Activated gamma-delta T cell (primary cell): ENCODE measurements at places on chromosomes 4 and X.

- DNase-seq: no peak
These were observed 46.7 kb downstream of the CXorf49B start for GRCh38 chrX:71809886-71810285.

GRCh38 chr4:52912608-52913007, 50.5 kb downstream of the RASL11B start:
- DNase-seq: no peak

DNA sequence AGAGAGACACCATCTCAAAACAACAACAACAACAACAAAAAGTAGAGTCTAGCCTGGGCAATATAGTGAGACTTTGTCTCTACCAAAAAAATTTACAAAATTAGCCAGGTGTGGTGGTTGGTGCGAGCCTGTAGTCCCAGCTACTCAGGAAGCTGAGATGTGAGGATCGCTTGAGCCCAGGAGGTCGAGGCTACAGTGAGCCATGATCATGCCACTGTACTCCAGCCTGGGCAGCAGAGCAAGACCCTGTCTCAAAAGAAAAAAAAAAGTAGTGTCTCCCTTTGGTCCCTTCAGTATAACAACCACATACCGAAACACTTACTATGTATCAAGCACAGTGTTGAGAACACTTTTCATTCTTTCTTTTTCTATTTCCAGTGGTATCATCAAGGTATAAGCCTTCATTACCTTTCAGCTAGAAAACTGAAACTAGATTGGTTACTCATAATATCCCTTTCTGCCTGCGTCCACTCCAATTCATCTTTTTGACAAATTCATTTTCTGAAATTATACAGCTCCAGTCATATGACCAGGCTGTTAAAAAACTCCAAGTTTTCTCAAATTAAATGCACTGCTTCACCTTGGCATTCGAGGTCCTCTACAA, 54.1 kb downstream of the RPS6KA3 start:
- no peak for DNase-seq

GRCh38 chr4:108080747-108081146, 88.0 kb downstream of the LEF1 start:
- DNase-seq: no peak

- DNase-seq: no peak
These were observed 67.1 kb downstream of the RXFP1 start for GRCh38 chr4:158588777-158589176.

GRCh38 chrX:54494166-54494988, 1.7 kb downstream of the FGD1 start:
- no peak for DNase-seq

- no peak for DNase-seq
These were observed 239.6 kb downstream of the PARM1 start for GRCh38 chr4:75172551-75172950.

DNA sequence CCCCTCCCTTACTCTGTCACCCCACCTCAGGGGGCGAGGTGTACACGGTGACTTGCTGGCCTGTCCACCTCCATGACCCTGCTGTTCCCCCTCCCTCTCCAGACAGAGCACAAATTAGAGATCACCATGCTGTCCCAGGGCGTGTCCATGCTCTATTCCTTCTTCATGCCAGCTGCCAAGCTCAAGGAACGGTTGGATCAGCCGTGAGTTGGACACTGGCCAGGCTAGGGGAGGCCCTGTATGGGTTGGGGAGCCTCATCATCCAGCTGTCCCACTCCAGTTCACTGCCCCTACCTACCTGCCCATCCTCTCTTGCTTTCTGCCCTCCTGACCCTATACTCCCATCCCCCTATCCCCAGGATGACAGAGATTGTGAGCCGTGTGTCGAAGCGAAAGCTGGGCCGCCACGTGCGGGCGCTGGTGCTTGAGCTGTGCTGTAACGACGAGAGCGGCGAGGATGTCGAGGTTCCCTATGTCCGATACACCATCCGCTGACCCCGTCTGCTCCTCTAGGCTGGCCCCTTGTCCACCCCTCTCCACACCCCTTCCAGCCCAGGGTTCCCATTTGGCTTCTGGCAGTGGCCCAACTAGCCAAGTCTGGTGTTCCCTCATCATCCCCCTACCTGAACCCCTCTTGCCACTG, 3.9 kb upstream of the CDK16 start:
- no peak for DNase-seq

GRCh38 chrX:118965395-118965794, 9.0 kb upstream of the LONRF3 start:
- no peak for DNase-seq

DNA sequence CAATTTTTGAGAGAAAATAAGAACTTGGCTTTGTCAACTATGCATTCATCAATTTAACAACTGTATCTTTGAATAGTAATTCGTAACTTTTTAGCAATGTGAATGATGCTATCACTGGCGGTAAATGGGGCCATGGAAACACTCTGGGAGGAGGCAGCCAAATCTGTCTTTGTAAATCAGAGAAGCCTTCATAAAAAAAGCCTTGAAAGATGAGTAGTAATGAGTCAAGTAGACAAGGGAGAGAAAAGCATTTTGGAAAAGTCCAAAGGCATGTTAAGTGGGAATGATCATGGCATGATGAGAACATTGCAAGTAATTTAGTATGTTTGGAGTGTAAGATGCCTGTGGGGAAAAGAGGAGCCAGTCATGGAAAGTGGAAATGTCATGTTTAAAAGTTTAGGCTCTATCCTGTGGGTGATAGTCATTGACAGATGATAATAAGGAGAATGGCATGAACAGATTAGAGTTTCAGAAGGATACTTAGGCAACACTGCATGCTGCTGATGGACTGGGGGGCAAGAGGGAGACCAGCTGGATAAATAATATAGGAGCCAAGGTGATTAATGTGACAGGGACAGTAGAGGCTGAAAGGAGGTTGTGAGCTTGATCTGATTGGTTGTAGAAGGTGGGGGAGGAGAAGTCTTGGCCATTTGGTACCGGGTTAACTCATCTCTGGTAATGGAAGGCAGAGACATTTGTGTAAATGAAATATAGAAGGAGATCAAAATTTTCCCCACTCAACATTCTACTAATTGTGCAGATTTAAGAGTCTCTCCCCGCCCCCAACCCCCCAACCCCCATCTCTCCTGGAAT, 16.3 kb downstream of the SPRY1 start:
- DNase-seq: no peak

GRCh38 chr4:23333556-23333945, 556.3 kb downstream of the PPARGC1A start:
- DNase-seq: no peak

- DNase-seq: no peak
These were observed 13.2 kb downstream of the C4orf54 start for GRCh38 chr4:99644453-99644852.

- DNase-seq: no peak
These were observed 961.7 kb downstream of the RPA4 start for GRCh38 chrX:97845451-97845850.

DNA sequence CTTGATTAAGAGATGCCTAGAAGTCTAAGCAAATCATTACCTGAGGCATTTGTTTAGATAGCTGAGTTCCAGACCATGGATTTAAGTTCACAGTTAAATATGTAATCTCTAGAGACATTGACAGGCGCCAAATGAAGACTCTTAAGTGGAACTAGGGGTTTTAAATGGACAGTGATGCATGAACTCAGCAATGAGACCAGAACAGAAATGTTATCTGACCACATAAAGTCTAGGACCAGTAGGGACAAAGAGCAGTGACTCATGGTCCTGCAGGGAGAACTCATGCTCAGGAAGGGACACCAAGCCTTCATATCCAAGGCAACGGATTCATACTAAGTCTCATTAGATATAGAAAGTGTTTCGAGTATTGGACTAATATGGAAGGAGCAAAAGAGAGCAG, 152.3 kb downstream of the PPARGC1A start:
- no peak for DNase-seq

- peak; percentile 96 for DNase-seq
These were observed 3.2 kb upstream of the STIM2 start for GRCh38 chr4:26857278-26858034.

DNA sequence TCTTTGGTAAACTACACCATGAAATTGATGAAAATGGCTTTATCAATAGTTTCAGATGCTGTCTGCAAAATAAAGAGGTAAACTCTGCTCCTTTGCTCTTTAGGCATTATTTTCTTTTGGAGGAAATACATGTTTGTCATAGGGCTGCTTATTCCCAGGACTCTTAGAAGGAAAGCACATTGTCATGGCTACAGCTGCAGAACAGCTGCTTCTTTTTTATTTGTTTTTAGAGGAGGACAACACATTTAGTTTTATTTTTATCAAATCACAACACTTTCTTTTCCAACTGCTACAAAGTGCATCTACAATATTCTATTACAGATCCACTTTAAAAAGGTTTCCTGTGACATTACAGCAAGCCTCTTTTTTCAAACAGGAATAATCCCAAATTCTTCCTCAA, 12.7 kb upstream of the HPF1 start:
- DNase-seq: no peak

DNA sequence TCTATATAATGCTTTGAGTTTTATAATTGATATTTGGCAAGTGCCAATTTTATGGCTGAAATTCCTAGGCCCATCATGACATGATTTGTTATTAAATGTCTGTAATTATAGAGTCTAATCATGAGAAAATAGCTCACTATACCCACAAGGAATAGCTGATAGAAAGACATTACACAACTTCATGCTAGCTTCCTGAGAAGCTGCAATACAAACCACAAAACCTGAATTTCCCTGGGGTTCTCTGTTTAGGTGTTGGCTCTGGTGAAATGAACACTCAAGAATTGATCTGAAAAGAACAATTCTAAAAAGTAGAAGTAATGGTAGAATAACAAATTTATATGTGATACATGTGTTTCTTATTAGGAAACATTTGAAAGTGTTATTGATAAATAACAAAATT, 169.6 kb downstream of the GASK1B start:
- DNase-seq: no peak

DNA sequence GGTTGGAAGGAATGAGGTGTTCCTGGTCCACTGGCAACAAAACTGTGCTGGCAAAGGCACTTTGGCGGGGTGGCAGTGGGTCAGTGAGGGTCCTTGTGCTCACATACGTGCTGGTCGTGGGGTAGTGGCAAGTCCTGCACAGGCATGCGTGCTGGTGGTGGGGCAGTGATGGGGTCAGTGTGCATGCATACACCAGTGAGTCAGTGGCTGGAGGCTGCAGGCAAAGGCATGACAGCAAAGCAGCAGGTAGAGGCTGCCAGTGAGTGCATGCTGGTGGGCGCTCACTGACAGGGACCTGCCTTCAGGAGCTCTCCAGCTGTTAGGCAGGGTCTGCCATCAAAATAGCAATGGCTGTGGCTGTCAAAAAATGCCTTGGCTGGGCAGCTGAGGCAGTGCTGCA, 42.1 kb downstream of the TMPRSS11E start:
- DNase-seq: no peak

DNA sequence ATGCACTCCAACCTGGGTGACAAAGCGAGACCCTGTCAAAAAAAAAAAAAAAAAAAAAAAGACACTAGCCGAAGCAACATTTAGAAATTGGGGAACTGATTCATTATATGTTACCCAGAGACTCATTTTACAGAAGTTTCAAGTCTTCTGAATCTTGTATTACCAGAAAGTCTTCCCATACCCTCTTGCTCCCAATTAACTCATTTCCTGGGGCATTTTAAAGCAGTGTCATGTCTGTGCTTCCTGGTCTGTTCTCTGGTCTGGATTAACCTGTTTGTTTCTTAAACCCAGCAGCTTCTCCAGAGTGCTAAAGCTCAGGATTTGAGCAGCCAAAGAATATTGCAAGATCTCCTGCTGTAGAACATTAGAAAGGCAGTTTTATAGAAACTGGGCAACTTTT, 43.7 kb downstream of the FRMPD3 start:
- DNase-seq: no peak

- no peak for DNase-seq
These were observed 9.6 kb downstream of the SLC25A5 start for GRCh38 chrX:119477812-119478232.

GRCh38 chr4:47692691-47693090, 145.2 kb downstream of the CORIN start:
- DNase-seq: no peak

DNA sequence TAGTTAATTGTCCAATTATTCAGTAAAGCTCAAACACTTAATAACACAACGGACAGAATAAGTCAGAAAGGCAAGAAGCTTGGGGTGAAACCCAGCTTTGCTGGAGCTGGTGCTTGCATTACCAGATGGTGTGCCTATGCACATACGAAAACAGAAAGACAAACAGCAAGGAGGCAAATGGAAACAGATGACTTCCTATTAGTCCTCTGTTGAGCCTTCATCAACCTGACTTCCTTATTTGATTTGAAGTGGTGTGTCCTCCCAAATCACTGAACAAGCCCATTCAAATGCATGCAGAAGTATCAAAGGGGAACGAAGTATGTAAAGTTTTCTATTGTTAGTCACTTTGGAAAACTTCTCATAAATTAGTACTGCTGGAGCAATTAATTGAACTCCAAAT, 166.2 kb downstream of the ATP10D start:
- DNase-seq: no peak

DNA sequence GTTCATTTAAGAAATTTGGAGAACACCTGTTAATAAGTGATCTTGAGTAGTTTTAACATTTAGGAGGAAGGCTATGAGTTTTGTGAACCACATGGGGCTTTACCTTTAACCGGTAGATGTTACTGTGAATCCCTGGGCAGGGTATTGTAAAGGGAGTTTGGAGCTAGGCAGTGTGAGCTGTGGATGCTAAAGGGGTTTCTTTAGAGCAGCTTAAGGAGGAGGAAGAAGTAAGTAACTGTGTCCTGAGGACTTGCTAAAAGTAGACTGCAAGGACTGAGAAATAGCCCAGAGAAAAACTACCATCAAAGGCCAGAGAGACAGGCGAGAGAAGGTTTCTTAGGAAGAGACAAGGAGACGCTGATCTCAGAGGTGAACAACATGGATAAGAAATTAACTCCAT, 5.6 kb downstream of the RHOH start:
- no peak for DNase-seq

GRCh38 chrX:11672213-11672612, 6.5 kb upstream of the ARHGAP6 start:
- no peak for DNase-seq
